ENCODE measurements at places on chromosomes 6 and 20.
A peak's percentile ranks its signal among the peaks of the same experiment; 100 is the strongest.

DNA sequence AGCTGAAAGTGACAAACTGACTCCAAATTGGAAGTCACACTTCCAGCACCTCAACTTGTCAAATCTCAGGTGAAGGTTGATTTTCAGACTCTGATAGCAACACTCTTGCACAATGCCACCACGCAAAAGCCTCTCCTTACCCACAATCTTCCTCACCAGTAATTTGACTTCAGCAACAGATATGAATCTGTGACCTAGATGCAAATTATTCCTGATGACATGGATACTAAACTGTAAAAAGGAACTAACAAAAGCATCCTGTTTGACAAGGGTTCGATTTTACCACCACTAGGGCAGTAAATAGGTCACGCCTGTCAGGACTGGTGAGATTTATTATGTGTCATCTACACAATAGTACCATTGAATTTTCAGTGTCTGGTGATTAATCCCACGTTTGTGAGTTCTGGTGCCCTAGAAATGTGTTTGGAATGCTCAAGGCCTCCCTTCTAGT is 134.4 kb upstream of the COL21A1 start:
- H3K27me3 ChIP-seq: no peaks in the 10 kb centered on the region
- no peaks in the 10 kb centered on the region for H3K4me1 ChIP-seq
- no peak overlapping the region for H3K27ac ChIP-seq
- DNase-seq: no peak

GRCh38 chr6:105402090-105402938 is 568 bp downstream of the PREP start:
- no peaks in the 10 kb centered on the region for H3K27me3 ChIP-seq
- peak overlapping the region; percentile 47 for H3K27ac ChIP-seq
- peak; percentile 42 for DNase-seq
- peak overlapping the region; percentile 42 for H3K4me3 ChIP-seq

GRCh38 chr6:111843347-111844147 is 29.7 kb downstream of the FYN start:
- no peaks in the 10 kb centered on the region for H3K36me3 ChIP-seq
- H3K27ac ChIP-seq: peak overlapping the region; percentile 54
- peak overlapping the region; percentile 14 for H3K4me3 ChIP-seq
- H3K27me3 ChIP-seq: no peaks in the 10 kb centered on the region
- peak; percentile 90 for DNase-seq
- H3K4me1 ChIP-seq: peaks cover 100% of the 10 kb centered on the region

DNA sequence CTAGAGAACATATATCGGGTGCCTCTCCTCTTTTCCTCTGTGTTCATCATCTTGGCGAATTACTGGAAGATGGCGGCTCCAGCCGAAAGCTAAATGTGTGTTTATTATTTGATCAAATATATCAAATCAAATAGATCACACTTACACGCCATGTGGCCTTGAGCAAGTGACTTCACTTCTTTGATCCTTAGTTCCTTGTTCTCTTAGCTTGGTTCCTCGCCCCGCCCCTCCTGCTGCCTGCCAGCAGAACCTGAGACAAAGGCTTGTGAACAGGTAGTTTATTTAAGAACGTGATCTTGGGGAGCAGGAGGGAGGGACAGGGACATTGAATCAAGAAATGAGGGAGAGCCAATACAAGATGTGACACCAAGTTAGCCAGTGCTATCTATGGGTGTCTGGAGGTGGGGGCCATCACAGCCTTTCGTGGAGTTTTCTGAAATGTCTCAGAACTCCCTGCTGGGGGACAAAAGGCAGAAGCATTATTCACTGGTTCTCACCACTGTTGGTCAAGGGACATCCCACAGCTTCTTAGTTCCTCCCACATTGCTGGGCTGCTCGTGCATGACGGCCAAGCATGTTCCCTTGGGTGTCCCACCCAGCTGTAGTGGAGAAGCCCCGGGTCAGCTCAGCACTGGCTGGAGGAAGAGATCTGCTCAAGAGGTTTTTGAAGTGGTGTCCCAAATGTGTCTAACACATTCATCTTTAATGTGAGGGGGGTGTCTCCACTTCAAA is 44.9 kb upstream of the RNF24 start:
- no peak for DNase-seq
- H3K36me3 ChIP-seq: no peaks in the 10 kb centered on the region
- no peaks in the 10 kb centered on the region for H3K27me3 ChIP-seq
- H3K27ac ChIP-seq: no peak overlapping the region
- H3K4me3 ChIP-seq: no peak overlapping the region

GRCh38 chr6:13242178-13242577 is 86.2 kb downstream of the TBC1D7 start:
- H3K4me1 ChIP-seq: no peaks in the 10 kb centered on the region
- H3K4me3 ChIP-seq: no peak overlapping the region
- DNase-seq: no peak
- no peak overlapping the region for H3K27ac ChIP-seq
- H3K27me3 ChIP-seq: no peaks in the 10 kb centered on the region

GRCh38 chr20:1422753-1423152 is 29.9 kb upstream of the FKBP1A start:
- no peak for DNase-seq
- no peak overlapping the region for H3K27ac ChIP-seq
- no peak overlapping the region for H3K4me3 ChIP-seq
- H3K4me1 ChIP-seq: no peaks in the 10 kb centered on the region

DNA sequence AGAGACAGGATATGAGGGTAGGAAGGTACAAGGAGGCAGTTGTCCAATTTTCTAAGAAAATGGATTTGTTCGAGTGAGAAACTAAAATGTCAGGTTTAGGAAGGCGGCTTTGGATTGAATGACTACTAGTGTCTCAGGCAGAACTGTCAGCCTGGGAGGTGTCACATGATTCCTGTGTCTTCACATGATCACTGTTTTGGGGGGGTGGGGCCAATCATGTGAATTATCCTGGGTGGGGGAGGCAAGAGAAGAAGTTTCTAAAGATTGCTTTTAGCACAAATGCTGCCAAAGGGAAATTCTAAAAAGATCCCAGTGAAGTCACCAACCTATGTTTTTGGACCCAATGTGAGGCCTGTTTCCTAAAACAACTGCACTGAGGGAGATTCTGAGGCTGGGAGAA is 2.3 kb downstream of the SIRPA start:
- peaks cover 5% of the 10 kb centered on the region for H3K4me1 ChIP-seq
- no peak overlapping the region for H3K4me3 ChIP-seq
- no peak for DNase-seq

DNA sequence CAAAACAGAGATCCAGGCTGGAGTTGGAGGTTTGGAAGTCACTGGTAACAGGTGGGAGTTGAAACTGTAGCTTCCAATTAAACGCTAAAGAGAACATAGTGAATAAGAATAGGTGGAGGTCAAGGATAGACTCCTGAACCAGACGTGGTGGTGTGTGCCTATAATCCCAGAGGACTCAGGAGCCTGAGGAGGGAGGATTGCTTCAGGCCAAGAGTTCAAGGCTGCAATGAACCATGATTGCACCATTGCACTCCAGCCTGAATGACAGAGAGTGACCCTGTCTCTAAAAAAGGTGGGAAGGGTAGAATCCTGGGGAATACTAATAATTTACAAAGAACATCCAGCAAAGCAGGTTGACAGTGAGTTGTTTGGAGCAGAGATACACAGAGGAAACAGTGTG is 13.6 kb downstream of the NRSN1 start:
- H3K36me3 ChIP-seq: no peaks in the 10 kb centered on the region
- no peak for DNase-seq
- H3K4me1 ChIP-seq: no peaks in the 10 kb centered on the region

GRCh38 chr6:134080171-134080795 is 27.9 kb upstream of the SLC2A12 start:
- no peak for DNase-seq
- no peaks in the 10 kb centered on the region for H3K36me3 ChIP-seq
- H3K27me3 ChIP-seq: no peaks in the 10 kb centered on the region
- H3K27ac ChIP-seq: no peak overlapping the region
- H3K4me3 ChIP-seq: no peak overlapping the region

DNA sequence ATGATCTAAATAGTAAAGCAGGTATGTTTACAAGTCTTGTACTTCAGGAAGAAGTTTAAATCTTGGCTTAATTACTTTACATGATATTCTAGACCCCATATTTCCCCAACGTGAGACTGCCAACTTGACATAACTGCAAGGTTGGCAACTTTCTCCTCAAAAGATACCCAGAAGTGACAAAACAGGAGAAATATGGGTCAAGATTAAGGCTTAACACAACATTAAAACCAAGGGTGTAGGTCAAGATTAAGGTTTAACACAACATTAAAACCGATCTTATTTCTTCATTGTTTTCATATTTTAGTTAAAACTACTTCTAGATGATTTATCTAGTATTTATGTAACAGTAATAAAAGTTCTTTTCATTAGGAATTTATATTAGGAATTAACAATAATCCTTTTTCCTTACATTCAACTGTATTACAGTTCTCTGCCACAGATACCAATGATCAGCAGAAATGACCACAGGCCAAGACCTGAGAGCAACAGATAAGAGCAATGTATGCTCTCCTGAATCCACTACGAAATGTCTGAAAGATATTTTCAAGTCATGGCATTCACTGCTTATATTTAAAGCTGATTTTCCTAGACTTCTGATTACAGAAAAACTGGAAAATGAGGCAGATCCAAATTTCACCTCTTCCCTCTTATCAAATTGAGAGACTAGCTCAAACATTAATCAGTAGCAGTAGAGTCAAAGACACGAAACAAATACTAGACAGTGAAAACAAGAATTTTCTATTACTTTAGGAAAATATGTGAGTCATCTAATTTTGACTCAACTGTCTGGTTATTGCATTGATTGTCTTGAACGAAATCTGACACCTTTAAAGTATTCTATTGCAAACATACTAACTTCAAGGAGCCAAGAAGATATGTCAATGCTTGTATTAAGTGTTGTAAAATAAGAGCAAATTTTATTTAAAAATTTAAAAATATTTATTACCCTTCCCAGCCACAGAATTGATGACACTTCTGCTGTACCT is 72.3 kb downstream of the RNGTT start:
- no peak for DNase-seq
- H3K4me1 ChIP-seq: no peaks in the 10 kb centered on the region
- no peaks in the 10 kb centered on the region for H3K27me3 ChIP-seq
- H3K36me3 ChIP-seq: no peaks in the 10 kb centered on the region
- H3K4me3 ChIP-seq: no peak overlapping the region

GRCh38 chr20:4601630-4602296 is 119.9 kb upstream of the PRND start:
- H3K27me3 ChIP-seq: peaks cover 5% of the 10 kb centered on the region
- DNase-seq: no peak
- no peak overlapping the region for H3K27ac ChIP-seq
- no peaks in the 10 kb centered on the region for H3K36me3 ChIP-seq

- no peaks in the 10 kb centered on the region for H3K36me3 ChIP-seq
- no peaks in the 10 kb centered on the region for H3K27me3 ChIP-seq
- no peak overlapping the region for H3K27ac ChIP-seq
Measured at GRCh38 chr20:55342822-55343221, 662.5 kb downstream of the CBLN4 start.

GRCh38 chr6:121492536-121492935 is 57.1 kb downstream of the GJA1 start:
- H3K4me3 ChIP-seq: no peak overlapping the region
- DNase-seq: no peak
- H3K27ac ChIP-seq: no peak overlapping the region

DNA sequence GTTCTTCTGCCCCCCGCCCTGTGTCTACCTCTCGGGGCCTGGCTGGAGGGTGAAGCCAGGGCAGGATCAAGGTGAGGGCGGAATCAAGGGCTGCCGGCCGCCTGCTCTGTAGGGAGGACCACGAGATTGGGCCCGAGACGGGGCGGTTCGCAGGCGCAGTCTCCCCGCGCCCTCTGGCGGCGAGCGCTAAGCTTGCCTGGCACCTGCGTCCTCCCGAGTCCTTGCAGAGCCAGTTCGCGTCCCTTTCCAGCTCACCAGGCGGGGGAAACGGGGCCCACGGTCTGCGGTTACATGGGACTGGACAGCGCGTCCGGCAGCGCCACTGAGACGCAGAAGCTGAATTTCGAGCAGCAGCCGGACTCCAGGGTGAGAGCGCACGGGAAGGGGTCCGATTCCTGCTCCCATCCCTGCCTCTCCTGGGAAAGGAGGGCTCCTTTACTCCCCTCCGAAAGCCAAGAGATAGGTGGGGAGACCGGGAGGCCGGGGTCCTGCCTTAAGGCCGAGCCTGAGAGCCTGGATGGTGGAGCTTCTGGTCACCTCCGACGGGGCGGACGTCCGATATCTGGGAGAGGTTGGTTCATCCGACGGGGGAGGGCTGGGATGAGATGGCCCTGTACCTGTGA is 3.6 kb upstream of the MATN4 start:
- H3K4me1 ChIP-seq: peaks cover 6% of the 10 kb centered on the region
- H3K27ac ChIP-seq: no peak overlapping the region
- no peak overlapping the region for H3K4me3 ChIP-seq
- DNase-seq: peak; percentile 41
- no peaks in the 10 kb centered on the region for H3K27me3 ChIP-seq

DNA sequence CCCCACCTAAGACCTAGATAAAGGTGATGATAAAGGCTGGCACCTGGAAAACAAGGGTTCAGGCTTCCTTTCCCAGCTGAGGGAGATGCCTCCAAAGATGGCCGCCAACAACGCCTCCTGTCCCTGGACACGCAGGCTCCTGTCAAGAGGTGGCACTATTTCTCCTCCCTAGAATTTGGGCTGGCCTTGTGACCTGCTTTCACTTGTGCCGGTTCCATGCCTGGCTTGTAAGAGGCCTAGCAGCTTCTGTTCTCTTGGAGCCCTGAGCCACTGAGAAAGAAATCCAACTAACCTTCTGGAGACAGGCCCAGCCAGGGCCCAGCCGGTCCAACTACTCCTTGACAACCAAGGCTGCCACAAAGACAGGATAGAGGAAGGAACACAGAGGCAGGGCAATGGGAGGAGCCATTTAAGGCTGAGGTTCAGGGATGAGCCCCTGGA is 60.2 kb upstream of the RALY start:
- H3K27me3 ChIP-seq: no peaks in the 10 kb centered on the region
- H3K36me3 ChIP-seq: no peaks in the 10 kb centered on the region
- DNase-seq: peak; percentile 50
- H3K4me1 ChIP-seq: no peaks in the 10 kb centered on the region

DNA sequence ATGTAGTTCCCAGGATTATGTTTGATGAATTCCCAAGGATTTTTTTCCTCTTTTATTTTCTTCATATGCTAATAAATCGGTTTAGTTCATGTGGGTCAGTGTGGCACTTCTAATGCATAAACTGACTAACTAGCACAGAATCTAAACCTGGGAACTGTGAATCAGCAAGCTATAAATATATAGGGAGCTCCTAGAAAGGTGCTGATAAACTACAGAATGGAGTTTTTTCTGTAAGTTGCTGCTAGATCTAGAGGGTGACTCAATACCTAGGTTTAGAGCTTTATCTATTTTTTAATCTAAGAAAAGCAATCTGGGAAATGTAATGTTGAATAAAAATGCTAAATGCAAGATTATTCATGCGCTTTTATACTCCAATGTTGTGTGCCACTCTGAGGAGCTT is 118.8 kb upstream of the PTCHD4 start:
- no peaks in the 10 kb centered on the region for H3K36me3 ChIP-seq
- no peaks in the 10 kb centered on the region for H3K27me3 ChIP-seq
- DNase-seq: no peak
- no peak overlapping the region for H3K27ac ChIP-seq
- H3K4me3 ChIP-seq: no peak overlapping the region

- no peaks in the 10 kb centered on the region for H3K27me3 ChIP-seq
- H3K4me1 ChIP-seq: no peaks in the 10 kb centered on the region
- DNase-seq: no peak
Measured at GRCh38 chr20:9555781-9556180, 41.4 kb downstream of the LAMP5 start.

Data from CD4-positive, alpha-beta memory T cell (primary cell).